EH (cell line): ENCODE measurements at places on chromosomes 4 and X.
A peak's percentile ranks its signal among the peaks of the same experiment; 100 is the strongest.

DNA sequence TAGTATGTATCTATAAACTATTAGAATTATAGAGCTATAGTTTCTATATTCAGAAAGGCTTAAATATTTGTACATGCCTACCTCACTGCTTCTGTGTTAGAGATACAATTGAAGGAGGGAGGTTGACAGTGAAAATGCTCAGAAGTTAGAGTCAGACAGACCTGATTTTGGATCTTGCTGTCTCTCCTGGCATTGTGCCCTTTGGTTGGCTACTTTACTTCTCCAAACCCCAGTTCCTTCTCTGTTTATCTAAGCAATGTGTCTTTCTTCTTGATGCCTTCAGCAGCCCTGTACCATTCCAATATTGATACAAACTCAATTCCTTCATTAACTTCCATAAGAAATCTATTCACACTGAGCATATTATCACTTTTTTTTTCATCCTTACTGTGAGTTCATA, 28.7 kb downstream of the CCNG2 start:
- DNase-seq: no peak

- no peak for DNase-seq
Measured at GRCh38 chr4:1169691-1170096, 2.7 kb downstream of the SPON2 start.

- DNase-seq: peak; percentile 59
Measured at GRCh38 chr4:187276736-187277408, 553.2 kb upstream of the FAT1 start.

GRCh38 chr4:25667931-25668557, 12.4 kb downstream of the SLC34A2 start:
- no peak for DNase-seq

DNA sequence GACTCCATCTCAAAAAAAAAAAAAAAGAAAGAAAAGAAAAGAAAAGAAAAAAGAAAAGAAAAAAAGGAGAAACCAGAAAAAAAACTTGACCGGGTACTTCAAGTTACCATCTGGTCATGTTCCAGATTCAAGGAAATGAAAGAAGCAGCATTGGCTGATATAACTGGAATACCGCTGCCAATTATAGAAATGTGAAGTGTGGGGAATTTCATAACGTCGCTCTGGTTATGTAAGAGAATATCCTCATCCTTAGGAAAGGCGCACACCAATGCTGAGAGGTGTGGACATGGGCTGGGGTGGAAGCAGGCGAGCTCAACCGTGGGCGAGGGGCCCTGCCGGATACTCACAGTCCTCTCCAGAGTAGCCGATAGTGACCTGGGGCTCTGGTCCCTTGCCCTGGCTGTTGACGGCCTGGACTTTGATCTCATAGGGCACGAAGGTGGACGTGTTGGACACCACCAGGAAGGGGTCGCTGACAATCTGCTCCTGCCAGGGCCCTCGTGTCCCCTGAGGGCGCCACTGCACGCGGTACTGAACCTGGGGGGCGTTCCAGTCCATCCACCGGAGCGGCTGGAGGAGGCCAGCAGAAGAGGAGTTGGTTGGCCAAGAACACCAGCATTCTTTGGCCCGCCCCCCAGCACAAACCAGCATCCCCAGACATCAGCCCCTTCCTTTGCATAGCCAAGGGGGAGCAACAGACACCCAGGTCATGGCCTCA, 19.5 kb downstream of the L1CAM start:
- DNase-seq: no peak

- no peak for DNase-seq
Measured at GRCh38 chr4:40769266-40769665, 19.5 kb downstream of the NSUN7 start.

DNA sequence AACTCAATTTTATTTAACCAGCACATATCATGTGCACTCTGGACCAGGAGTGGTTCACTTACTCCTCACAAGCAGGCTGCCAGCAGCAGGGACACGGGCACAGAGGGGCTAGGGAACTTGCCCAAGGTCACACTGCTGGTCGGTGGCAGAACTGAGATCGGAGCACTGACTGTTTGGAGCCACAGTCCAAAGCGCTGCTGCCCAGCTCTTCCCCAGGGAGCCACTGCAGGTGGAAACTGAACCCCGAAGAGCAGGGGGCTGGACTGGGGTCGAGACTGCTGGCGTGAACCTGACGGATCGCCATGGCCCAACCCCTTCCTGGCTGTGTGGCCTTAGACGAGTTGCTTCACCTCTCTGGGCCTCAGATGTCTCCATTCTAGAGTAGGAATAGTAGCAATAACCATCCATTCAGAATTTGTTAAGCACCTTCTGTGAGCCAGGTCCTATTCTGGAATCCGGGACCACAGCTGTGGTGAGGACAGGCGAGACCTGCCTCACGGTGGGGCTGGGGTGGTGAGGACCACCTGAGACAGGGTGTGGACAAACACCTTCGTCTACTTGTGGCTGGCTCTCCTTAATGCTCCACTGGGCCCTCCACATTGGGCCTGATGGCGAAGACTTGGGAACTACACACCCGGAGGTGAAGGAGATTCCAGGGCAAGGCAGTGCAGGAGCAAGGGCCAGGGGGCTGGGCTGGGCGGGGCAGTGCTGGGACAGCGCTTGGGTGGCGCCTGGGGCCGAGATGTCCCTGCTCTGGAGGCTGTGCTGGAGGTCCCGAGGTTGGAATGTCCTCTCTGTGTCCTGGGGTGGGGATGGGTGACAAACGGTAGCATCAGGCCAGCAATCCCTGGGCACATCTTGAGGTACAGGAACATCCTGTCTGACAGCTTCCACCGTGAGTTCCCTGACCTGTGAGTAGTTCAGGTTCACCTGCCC, 32.0 kb upstream of the KIAA0232 start:
- DNase-seq: no peak

- no peak for DNase-seq
Measured at GRCh38 chr4:8155660-8156421, 2.8 kb downstream of the ABLIM2 start.

GRCh38 chrX:97628326-97628725, 744.6 kb downstream of the RPA4 start:
- no peak for DNase-seq

GRCh38 chr4:156036496-156036895, 82.8 kb upstream of the CTSO start:
- DNase-seq: no peak

DNA sequence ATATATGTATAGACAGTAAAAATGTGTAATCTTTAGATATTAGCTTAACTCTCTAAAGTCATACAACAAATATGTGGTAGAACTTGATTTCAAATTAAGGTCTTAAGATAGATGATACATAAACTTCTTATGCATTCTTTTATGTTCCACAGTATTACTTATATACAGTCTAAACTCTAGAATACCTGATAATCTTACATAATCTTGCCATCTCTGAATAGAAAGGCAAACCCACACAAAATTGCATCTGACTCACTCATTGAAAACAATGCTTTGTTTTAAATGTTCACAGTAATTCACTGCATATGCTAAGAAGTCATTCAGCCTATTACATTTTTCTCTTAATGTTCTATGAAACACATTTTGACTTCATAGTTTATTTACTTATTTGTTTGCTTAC, 10.1 kb downstream of the SULT1B1 start:
- no peak for DNase-seq

DNA sequence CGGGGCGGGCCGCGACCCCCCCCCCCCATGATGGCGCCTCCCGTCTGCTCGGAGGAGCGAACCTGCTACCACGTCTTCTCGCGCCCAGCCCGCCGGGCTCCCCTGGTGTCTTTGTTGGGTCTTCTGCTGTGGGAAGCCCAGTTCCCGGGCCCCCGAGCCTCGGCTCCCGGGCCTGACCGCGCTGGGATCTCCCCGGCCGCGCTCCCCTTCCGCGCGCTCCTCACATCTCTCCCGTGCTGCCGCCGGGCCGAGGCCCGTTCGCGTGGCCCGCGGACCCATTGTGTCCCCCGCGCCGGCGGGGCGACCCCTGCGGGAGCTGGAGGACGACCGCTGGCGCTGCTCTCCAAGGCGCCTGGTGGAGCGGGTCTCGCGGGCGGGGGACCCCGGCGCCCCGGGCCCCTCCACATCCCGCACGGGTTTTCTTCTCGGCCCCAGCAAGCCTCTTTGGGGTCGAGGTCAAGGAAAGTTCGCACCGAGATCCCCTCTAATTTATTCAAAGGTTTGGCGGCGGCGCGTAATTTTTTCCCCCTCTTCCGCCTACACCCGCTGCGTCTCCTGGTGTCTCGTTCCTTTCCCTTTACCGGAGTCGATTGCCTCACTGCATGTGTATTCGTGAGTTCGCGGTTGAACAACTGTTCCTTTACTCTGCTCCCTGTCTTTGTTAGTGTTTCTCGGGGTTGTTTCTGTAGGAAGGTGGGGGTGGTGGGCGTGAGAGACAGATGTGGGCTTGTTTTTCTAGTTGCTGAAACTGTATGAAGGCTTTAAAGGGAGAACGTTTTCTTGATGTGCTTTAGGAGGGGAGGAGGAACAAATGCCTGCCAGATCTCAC, 770 bp downstream of the SMAD1 start:
- DNase-seq: peak; percentile 74

DNA sequence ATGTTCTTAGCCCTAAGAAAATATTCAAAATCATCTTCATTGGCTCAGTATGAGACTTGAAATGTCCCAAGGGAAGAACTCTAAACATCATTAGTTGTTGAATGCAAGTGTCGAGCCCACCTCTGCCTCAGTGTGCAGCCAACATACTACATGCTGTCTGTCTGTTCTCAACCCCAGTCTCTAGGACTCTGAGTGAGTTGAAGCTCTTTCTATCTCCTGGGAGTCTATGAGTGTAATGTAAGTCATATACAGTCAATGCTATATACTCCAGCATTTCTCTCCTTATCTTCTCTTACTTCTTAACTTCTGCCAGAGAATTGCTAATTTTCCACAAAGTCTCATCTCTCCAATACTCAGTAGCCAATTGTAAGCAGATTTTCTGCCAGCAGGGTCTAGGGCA, 61.3 kb downstream of the SPATA18 start:
- peak; percentile 11 for DNase-seq

- no peak for DNase-seq
Measured at GRCh38 chrX:106035064-106035463, 3.5 kb downstream of the SERPINA7 start.
